ENCODE measurements at places on chromosomes 7 and 10.
A peak's percentile ranks its signal among the peaks of the same experiment; 100 is the strongest.

- no peak for DNase-seq
Observed at GRCh38 chr10:71319800-71320392, 837 bp downstream of the SLC29A3 start.

DNA sequence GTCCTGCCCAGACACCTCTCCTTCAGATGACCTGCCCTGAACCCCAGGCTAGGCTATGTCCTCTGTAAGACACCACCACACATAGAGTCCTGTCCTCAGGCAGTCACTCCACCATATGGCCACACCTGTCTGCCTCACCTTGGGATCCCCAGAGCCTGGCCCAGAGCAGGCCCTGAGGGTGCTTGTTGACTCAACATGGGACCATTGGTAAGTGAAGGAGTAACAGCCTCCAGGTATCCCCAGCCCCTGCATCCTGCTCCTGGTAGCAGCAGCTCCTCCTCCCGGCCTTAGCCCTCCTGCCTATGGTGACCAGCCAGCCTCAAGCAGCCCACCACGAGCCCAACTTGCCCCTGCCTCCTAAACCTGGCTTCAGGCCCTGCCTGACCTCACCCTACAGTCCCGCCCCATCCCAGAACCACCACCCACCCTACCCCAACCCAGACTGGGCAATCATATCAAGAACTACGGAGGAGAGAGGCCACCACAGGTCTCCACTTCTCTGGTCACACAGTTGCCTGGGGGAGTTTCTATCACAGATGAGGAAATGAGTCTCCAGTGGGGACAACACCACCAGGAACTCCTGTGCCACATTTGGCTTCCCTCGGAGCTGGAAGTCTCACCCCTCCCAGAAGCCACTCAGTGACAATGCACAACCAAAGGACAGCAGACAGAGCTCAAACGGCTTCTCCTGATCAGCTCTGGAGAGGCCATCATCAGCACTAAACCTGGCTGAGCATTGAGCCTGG is 136.6 kb downstream of the GRID1 start:
- no peak for DNase-seq

- DNase-seq, result no peak
Observed at GRCh38 chr7:85010306-85010705, 176.6 kb downstream of the SEMA3D start.

DNA sequence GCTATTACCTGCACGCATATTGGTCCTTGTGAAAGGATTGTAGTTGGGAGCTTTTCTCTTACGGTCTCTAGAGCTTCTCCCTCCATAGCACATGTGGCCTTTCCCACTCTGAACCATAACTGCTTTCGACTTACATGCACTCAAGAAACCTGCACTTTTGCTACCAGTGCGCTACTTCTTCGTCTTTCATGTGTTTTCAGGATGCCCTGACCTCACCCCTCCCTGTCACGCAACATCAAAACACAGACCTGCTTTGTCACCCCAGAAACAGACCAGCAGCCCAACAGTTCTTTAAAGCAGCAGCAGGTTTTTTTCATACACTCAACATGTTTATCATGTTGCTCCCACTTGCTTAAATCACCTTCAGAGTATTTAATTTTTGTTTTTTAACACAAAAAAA is 243.5 kb upstream of the TCF7L2 start:
- DNase-seq, result no peak

DNA sequence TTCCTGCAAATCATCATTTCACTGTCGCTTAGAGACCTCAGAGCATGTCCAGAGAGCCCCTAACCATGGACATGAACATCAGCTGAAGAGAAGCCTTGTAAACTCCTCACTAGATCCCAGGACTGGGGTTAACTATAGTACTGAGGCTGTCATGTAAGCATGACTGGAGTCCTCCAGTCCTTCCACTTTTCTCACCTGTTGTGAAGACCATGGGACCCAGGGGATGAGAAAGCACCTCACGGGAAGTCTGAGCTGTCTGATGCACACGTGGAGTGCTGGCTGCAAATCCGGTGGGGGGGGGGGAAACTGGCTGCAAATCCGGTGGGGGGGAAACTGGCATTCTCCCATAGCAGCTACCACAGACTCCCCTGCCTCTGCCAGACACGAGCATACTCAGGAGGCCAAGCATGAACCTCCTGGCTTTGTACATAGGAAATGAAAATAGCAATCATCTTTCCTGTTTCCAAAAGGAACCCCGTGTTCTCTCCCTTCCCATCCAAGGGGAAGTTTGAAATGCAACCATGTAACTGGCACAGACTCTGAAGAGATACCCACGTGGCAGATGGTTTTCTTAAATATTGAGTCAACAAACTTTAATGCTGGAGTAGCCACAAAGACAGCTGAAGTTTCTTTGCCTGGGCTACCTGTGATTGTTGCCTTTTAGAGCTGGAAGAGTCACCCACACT is 261.4 kb downstream of the ZMYND11 start:
- no peak for DNase-seq

- DNase-seq, result peak; percentile 68
Observed at GRCh38 chr7:130996833-130997231, 262.8 kb upstream of the KLF14 start.

DNA sequence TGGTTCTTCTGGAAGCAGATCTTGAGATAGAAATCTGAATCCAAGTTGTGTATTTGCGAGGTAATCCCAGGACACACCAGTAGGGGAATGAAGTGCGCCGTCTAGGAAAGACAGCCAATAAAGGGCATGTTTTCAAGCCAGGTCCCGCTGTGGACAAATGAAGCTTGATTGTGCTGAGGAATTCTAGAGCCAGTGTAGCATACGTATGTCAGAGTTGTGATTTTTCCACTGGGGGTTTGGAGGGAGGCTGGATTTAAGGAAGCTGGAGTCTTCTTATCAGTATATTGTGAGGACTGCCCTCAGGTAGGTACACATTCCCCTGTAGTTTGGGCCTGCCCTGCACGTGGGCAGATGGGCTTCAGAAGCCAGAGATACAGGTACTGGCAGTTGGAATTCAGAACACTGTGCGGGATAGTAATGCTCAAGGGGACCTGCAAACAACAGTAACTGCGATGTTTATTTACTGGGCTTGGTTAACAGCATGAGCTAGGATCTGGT is 50.9 kb downstream of the GALNT11 start:
- DNase-seq, result peak; percentile 30

- DNase-seq, result no peak
Observed at GRCh38 chr10:111102359-111102837, 25.6 kb downstream of the ADRA2A start.

DNA sequence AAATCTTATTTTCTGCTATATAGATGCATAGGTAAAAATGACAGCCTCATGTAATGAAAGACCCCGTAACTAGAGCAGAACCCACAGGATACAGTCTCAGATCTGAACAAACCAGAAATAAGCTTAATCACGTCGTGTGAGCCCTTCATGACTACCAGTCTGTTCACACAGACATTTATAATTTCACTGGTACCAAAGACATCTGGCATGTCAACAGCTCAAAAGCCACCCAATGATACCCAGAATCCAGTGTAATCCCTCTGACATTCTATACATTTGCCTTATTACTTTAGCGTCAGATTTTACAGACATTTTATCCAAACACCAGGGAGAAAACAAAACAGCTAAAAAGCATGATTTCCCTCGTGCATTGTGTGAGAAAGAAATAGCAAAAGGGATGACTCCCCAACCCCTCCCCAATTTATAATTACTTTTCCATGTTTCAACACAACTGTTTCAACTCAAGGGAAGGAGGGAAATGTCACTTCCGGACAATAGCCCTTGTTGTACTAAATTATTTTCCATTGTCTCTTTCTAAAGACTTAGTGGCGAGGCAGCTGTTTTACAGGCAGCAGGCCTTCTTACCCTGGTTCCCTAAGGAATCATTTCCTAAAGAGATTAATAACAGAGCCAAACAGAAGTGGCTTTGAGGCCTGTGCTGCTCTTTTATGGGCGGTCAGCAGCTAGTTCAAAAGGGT is 33.2 kb downstream of the DOCK4 start:
- DNase-seq, result no peak

- no peak for DNase-seq
Observed at GRCh38 chr7:107170051-107170915, 1.5 kb downstream of the HBP1 start.

DNA sequence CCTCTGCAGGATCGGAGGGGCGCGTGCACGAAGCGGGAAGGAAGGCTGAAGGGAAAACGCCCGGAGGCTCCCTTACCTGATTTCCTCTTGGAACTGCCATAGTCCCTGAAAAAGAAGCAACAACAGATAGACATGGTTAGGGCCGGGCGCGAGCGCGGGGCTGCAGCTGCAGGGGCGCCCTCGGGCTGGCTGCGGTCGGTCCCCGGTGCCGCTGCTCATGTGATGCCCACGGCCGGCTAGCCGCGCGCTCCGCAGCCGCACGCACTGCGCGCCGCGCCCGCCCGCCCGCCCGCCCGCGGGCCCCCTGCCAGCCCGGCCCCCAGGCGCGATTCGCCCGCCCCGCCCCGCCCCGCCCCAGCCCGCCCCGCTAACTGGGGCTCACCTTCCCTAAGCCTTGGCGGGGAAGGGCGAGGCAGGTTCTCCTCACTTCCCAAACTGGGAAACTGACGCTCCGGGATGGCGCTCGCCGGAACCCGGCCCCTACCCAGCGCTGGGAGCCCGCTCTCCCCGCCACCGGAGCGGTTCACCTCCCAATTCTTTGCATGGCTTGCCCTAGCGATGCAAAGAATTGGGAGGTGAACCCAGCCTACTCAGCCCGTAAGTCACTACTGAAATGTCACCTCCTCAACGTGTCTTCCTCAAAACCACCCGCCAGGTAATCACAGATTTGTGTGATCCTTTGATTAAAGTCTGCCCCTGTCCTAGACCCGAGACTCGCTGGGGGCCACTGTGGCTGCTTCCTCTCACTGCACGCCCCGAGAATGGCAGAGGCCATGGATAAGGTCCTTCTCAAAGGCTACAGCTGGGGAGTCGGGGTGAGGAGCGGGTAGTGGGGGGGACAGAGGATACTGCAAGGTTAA is 162.2 kb downstream of the SH3PXD2A start:
- DNase-seq, result peak; percentile 53

DNA sequence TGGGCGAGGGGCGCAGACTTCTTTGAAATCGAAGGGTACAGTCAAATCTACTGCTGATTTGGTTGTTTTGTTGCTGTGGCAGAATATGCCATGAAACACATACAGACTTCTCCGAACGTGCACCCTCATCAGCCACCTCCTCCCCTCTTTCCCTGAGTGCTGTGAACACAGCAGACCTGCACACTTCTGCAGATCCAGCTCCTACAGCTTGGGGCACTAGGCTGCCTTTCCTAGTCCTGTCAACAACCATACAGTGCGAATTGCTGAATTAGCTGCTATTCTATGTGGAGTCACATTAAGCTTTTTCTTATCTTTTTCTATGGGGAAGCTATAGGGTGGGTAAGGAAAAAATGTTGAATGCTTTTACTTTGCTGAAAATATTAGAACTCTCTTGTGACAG is 57.5 kb downstream of the COL17A1 start:
- DNase-seq, result no peak

- peak; percentile 14 for DNase-seq
Observed at GRCh38 chr7:44184206-44184872, 4.9 kb downstream of the GCK start.

DNA sequence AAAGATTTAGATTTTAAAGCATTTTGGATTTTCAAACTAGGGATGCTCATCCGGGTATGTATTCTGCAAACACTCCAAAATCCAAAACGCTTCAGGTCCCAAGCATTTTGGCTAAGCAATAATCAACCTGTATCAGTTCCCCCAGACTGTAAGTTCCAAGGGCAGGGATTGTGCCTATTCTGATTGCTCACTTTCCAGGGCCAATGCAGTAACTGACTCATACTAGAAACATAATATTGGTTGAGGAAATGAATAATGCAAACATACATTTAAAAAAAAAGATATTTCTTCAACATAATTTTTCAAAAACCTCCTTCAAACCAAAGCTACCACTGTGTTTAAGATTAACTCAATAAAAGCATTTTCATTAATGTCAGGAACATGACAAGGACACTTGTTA is 69.5 kb downstream of the HIBADH start:
- no peak for DNase-seq

DNA sequence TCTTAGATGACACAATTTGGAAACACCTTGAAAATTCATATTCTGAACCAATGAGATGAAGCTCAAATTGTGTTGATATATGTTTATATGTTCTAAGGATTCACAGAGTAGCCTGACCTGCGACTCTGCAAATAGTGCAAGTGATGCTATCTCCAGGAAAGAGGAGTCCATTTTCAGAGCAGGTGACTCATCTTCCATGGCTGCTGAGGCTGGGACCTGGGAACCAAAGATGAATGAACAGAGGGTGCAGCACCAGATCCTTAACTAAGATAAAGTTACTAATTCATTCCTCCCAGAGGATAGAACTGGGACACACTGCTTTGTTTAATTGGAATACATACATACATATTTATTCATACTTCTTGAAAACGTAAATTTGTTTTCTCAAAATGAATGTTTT is 240.6 kb upstream of the SEMA3C start:
- DNase-seq, result no peak

- DNase-seq, result no peak
Observed at GRCh38 chr10:69125554-69125953, 1.6 kb downstream of the VPS26A start.

- no peak for DNase-seq
Observed at GRCh38 chr7:12612622-12613021, 42.1 kb downstream of the SCIN start.

DNA sequence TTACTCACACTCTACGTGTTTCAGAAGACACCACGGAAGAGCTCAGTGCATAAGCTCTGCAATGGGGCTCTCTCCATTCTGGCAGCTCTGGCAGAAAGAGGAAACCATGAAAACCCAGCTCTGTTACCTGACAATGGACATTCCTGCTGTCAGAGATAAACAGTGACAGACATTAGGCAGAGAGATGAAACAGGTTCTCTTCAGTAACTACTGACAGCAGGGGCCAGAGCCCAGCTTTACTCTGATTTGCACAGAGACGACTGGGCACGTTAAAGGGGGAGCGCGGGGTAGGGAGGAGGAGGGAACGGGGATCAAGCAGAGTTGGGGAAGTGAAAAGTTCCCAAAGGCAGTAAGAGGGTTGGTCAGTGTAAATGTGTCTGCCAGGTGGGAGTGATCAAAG is 206.1 kb downstream of the RAMP3 start:
- no peak for DNase-seq

DNA sequence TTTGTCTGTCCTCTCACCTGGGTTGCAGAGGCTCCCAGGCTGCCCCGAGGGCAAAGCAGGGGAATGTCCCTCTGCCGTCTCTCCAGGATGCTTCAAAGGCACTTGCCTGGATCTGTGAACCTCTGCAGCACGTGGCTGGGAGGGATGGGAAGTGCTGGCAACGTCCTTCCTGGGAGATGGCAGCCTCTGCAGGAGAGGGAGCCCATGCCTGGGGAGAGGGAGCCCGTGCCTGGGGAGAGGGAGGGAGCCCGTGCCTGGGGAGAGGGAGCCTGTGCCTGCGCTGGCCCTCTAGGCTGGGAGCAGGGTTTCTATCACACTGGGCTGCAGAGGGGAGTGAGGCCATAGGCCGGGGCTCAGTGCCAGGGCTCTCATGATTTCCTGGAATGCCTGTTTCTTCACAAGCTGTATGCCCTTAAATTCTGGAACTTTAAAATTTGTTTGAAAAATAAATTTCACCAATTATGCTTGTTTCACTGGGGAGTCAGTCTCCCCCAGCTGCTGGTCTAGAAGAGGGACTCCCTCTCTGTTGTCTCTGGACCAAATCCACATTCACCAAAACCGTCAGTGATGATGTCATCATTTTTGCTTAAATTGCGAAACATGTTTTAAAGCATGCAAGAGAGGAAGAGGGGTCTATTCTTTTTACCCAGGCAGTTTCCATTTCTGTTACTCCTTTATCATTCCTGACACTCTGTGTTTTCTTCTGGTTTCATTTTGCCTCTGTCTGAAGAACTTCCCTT is 135.7 kb downstream of the DNAJB6 start:
- DNase-seq, result no peak
